ENCODE measurements at places on chromosomes 16 and 17. TPM values are rescaled to one million over a fixed set of nuclear protein-coding genes. Genes with fewer than 3 reads are reported as not detected.

- no peaks in the 10 kb centered on the region for H3K27me3 ChIP-seq
- no peaks in the 10 kb centered on the region for H3K4me1 ChIP-seq
- H3K27ac ChIP-seq = no peak overlapping the region
- H3K4me3 ChIP-seq = no peak overlapping the region
- H3K36me3 ChIP-seq = no peaks in the 10 kb centered on the region
These were observed 9.9 kb downstream of the CTU2 start for GRCh38 chr16:88716201-88716600.

DNA sequence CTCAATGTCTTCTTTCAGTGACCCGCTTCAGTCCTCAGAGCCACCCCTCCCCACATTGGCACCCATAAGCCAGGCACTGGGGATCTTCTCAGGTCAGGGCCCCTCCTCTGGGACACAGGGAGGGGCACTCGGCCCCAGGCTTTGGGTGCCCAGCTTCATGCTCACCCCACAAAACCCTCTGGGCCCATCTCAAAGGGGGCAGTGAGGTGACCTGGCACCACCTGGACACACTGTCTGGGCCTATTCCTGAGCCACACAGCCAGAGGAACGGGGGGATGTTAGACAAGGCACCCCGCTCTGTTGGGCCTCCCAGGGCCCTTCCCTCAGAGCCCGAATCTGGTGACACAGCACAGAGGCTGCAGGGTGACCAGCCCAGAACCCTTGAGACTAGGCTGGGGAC is 36.1 kb downstream of the TNFRSF13B start:
- no peaks in the 10 kb centered on the region for H3K36me3 ChIP-seq
- H3K4me3 ChIP-seq = no peak overlapping the region
- H3K4me1 ChIP-seq = peaks cover 5% of the 10 kb centered on the region
- H3K27me3 ChIP-seq = no peaks in the 10 kb centered on the region

The PYDC1 gene
- polyA plus RNA-seq = not detected

DNA sequence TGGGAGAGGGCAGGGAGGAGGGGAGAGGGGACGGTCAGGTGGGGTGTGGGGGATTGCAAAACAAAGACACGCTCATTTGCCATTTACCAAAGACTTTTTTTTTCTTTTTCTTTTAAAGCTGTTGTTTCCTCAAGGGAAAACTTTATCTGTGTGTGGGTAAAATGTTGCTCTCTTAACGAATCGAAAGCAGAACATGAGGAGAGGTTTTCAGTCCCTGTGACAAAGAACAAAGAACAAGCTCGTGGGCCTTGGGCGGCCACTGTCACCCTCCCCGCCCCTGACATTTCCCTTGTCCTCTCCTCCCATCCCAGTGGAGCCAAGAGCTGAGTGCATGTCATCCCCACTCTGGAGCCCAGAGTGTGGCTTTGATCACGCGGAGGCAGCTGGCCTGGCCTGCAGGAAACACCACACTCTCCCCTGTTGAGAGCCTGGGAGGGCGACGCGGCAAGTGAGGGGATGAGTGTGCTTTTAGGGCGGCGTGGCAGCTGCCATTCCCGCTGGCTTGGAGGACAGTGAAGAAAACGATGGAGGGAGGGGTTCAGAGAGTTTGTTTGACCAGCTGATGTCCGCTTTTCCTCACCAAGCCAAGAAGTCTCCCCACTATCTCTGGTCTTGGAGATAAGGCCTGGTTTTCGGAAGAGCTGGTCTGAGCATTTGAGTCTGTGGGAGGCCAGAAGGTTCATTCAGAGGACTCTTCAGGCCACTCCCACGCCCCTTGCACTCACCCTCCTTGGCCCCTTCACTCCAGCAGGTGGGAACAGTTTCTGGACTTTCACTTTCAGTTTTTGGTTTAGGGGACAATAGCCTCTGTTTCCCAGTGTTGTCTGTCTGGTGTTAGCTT is 11.4 kb downstream of the CCR7 start:
- peak overlapping the region; percentile 92 for H3K4me3 ChIP-seq
- H3K27ac ChIP-seq = peak overlapping the region; percentile 97
- DNase-seq = peak; percentile 63
- H3K27me3 ChIP-seq = no peaks in the 10 kb centered on the region
- H3K36me3 ChIP-seq = peaks cover 21% of the 10 kb centered on the region
- H3K4me1 ChIP-seq = peaks cover 100% of the 10 kb centered on the region

DNA sequence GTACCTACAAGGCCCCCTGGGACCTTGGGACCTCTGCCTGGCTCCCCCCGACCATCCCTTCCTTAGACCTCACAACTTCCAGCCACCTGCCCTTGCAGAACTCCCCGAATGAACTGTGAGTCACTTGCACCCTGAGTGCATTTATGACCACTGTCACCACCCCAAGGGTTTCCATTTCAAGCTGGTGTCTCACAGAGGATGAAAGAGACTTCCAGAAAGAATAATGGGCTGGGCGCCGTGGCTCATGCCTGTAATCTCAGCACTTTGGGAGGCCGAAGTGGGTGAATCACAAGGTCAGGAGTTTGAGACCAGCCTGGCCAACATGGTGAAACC is 124.5 kb upstream of the CIBAR2 start:
- H3K4me3 ChIP-seq = no peak overlapping the region
- H3K4me1 ChIP-seq = peaks cover 4% of the 10 kb centered on the region
- no peak for DNase-seq
- peaks cover 46% of the 10 kb centered on the region for H3K27me3 ChIP-seq

DNA sequence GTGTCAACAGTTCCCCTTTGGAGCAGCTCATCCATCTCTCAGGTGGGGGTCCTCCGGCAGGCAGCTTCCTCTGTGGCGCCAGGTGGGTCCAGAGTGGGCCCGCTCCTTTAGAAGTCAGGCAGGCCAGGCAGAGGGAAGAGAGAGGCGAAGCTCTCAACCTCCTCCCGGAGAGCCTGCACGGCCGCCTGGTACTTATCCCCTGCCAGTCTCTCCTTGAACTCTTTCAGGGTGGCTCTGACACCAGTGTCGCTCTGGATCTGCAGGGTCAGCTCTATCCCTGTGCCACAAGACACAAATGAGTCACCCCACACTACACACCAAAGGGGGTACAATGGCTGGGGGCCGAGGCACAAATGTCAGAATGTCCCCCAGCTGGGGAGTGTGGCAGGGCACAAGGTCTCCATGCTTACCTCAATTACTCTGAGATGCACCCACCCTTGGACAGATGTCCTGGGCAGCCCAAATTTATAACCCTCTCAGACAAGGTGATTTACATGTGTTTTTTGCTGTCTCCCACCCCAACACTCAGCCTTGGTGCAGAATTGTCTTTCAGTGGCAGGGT is 13.6 kb downstream of the SMCR8 start:
- H3K4me1 ChIP-seq = peaks cover 32% of the 10 kb centered on the region
- no peaks in the 10 kb centered on the region for H3K27me3 ChIP-seq
- H3K36me3 ChIP-seq = peaks cover 7% of the 10 kb centered on the region
- DNase-seq = no peak

- no peaks in the 10 kb centered on the region for H3K36me3 ChIP-seq
- no peak overlapping the region for H3K27ac ChIP-seq
- H3K4me3 ChIP-seq = no peak overlapping the region
- H3K27me3 ChIP-seq = peaks cover 30% of the 10 kb centered on the region
These were observed 25.4 kb upstream of the DYNLRB2 start for GRCh38 chr16:80515374-80515773.

The ZNF423 gene
- polyA plus RNA-seq = not detected

DNA sequence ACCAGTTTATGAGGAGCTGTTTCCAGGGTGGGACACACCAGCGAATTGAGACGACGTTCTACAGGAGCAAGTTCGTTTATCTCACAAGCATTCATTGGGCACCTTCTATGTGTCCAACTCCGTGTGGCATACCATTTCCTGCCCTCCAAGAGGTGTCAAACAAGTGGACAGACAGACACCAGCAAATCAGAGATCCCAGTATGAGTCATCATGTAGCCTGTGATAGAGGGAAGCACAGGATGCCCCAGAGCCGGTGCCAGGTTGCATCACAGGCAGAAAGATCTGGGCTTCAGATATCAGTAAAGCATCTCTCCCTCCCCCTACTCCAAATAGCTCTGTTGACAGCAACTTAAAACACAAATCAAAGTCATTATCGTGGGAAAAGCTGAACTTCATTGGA is 31.8 kb upstream of the MAF start:
- no peaks in the 10 kb centered on the region for H3K36me3 ChIP-seq
- DNase-seq = no peak
- H3K27ac ChIP-seq = no peak overlapping the region
- H3K4me3 ChIP-seq = no peak overlapping the region
- H3K4me1 ChIP-seq = no peaks in the 10 kb centered on the region
- peaks cover 5% of the 10 kb centered on the region for H3K27me3 ChIP-seq

The ENPP7 gene
- 0.32 TPM for polyA plus RNA-seq

The VTN gene
- polyA plus RNA-seq = not detected
